ENCODE measurements at places on chromosomes 16 and 17.

DNA sequence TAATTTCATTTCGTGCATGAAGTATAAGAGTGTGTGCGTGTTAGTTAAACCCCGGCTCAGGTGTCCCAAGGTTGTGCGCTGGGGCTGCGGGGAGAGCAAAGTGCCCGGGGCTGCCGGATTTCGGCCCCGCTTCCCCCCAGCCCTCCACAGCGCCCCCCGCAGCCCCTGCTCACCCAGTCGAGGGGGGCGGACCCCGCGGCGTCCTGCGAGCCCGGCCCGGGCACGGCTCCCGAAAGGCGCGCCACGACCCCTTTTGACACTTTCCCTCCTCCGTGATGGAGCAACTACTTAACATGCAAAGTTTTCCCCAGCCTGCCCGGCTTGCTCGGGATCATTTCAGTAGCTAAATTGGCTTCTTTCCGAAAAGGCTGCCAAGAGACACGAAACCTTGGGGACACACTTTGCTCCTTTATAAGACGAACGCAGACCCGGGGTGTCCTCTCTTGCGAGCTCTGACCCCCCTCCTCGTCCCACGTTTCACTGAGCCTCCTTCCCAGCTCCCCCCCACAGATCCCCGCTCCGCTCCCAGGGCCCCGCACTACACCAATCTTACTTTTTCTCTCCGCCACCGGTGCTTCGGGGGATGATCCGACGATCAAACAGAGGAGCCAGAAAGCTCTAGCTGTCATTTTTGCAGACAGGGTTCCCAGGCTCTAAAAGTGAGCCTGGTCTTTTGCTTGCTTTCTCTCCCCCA lies 552 bp downstream of the C17orf58 start:
- no peak for DNase-seq

DNA sequence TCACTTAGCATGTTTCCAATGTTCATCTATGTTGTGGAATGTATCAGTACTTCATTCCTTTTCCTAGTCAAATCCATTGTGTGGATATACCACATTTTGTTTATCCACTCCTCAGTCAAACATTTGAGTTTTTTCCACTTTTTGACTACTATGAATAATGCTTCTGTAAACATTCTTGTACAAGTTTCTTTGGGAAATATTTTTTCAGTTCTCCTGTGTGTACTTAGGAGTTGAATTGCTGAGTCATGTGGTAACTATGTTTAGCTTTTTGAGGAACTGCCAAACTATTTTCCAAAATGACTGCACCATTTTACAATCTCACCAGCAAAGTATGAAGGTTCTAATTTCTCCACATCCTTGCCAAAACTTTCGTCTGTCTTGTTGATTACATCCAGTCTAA lies 223.7 kb upstream of the AXIN2 start:
- no peak for DNase-seq

DNA sequence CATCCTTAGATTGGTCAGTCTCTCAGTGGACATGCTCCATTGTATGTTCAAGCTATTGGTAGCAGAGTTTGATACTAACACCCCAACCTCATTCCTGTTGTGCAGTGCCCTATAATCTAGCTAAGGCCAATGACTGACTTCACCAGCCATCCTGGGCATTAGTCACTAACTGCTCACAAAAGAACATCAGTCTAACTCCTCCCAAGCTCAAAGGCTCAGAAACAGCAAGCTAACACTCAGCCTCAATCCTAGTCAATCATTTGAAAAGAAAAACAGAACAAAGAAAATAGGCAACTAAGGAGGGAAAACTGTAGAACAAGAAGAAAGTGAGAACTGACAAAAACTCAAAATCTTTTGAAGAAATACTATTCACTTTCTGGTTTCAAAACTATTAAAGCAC lies 199.1 kb upstream of the C17orf78 start:
- no peak for DNase-seq

DNA sequence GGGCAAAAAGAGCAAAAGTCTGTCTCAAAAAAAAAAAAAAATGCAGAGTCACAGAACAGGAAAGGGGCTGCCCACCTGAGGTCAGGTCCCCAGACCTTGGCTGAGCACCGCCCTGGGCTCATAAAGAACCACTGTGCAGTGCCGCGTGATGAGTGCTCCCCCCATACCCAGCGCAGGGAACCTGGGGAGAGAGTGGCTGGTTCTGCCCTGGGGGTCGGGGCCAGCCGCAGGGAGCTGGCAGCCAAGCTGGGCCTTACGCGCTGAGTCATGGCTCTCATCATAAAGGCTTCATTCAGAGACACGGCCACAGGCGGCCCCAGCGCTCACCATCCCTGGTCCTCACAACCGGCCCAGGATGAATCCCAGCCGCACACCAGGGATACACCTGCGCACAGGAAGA lies 80.7 kb downstream of the RAB11FIP4 start:
- no peak for DNase-seq

DNA sequence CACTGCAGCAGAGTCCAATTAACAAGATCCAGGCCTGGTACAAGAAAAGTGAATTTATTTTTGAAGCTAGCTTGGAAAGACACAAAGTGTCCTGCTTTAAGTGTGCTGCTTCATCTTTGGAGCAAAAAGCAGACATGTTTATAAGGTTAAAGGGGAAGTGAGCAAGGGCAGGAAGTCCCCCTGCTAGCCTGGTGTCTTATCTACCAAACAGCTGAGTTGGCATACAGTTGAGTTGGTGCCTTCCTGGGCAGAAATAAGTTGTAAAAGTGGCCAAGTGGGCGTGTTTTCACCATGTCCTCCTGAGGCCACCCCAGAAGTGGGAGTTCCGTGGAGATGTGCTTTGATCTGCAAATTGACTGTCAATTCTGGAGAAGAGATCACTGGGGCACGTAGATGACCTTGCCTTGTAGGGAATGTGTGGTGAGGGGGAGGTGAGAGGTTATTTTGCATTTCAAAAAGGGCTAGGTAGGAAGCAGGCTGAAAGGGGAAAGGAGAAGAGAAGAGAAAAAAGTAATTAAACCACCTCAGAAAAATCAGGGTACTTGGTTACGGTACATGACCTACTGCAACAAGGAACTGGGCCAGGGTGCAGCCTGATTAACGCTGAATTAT lies 38.3 kb upstream of the HSBP1 start:
- no peak for DNase-seq

GRCh38 chr16:67277294-67277998 lies 1.9 kb upstream of the PLEKHG4 start:
- no peak for DNase-seq

- DNase-seq = no peak
Observed at GRCh38 chr17:37813751-37814150, 68.9 kb upstream of the HNF1B start.

DNA sequence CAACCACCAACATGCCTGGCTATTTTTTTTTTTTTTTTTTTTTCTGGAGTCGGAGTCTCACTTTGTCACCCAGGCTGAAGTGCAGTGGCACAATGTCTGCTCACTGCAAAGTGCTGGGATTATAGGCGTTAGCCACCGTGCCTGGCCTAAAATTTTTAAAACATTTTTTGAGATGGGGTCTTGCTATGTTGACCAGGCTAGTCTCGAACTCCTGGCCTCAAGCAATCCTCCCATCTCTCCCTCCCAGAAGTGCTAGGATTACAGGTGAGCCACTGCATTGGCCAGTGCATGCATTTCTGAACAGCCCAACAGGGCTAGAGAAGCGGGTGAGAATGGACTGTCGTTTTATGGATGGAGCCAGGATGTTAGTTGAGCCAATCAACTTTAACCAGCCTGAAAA lies 72.4 kb downstream of the ERCC4 start:
- peak; percentile 49 for DNase-seq
